ENCODE measurements at places on chromosomes 16 and 17.

DNA sequence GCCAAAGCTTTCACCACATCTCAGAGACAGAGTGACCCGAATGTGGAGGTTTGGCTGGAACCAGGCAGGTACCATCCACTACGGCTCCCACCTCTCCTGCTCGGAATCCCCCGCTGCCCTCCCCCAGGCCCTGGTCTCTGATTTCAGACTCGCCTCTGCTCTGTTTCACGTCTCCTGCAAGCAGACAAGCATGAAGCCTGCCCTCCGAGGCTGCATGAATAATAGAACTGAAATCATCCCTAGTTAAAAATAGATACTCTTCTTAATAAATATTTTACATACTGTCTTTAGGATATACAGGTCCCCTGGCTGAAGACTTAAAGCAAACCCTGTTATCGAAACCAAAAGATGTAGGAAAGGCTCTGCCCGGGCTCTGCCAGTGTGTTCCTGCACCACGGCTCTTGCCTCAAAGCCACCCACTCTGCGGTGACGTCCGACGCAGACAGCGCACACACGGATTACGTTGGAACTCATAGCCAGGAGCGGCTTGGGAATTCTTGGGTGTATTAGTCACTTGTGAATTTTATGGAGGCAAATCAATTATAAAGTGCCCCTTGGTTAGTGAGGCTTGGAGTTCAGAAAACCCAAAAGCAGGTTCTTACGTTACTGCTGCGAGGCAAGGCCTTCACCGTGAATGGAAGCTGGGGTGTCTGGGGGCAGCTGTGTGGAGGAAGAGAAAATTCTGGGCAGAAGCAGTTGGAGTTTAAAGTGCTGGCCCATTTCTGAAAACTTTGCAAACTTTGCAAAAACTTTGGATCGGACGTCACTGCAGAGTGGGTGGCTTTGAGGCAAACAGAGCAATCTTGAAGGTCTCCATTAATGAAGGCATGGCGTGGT is 25.6 kb upstream of the NPTX1 start:
- DNase-seq, result no peak

DNA sequence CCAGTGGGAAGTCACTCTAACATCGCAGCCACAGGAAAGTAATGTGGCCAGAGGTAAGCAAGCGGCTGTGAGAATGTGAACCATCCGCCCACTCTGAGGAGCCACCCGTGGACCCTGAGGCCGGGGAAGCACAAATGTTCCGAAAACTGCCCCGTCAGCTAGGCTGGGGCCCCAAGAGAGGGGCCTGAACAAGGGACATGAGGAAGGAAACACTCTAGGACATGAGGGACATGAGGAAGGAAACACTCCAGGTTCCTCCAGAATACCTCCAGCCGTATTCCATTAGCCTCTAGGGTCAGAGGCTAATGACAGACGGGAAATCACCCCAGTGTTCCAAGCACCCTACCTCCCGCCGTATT is 317 bp downstream of the TEFM start:
- no peak for DNase-seq

GRCh38 chr17:40360091-40360490 is 4.4 kb downstream of the GJD3 start:
- DNase-seq, result no peak

DNA sequence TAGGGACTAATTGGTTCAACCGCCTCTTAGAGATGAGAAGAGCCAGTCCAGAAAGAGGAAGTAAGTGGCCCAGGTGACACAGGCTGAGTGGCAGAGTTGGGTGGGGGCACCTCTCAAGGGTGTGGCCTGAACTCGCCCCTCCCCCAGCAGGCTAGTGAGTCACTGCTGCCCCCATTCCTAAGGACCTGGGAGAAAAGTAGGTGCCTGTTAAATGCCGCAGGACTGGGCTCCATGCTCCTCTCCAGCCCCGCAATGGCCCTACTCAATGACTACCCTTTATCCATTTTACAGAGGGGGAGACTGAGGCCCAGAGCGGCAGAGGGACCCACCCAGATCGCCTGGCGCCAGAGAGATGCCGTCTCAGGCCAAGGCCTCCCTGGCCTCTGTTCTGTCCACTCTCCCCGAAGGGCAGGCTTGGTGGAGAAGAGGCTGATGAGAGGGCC is 8.1 kb downstream of the TMEM235 start:
- no peak for DNase-seq

DNA sequence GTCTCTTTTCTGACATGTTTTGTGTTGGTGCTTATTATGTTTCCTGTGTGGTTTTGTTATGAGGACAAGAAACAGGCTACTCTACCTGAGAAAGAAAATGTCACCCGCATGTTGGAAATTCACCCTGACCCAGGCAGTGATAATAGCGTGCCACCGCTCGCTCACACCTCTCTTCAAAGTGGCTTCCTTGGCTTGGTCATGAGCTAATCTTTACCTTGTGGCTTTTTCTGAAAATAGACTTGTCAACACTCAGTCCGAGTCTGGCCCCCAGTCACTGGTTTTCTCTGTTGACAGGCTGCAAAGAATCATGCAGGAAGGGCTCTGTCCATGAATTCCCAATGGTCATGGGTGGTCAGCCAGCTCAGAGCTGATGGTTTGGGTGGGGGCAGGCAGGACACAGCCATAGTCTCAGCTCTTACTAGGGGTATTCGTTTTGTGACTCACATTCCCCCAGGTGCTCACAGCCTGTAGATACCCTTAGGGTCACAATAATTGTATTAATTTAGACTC is 121.3 kb upstream of the CACNG5 start:
- DNase-seq, result no peak

DNA sequence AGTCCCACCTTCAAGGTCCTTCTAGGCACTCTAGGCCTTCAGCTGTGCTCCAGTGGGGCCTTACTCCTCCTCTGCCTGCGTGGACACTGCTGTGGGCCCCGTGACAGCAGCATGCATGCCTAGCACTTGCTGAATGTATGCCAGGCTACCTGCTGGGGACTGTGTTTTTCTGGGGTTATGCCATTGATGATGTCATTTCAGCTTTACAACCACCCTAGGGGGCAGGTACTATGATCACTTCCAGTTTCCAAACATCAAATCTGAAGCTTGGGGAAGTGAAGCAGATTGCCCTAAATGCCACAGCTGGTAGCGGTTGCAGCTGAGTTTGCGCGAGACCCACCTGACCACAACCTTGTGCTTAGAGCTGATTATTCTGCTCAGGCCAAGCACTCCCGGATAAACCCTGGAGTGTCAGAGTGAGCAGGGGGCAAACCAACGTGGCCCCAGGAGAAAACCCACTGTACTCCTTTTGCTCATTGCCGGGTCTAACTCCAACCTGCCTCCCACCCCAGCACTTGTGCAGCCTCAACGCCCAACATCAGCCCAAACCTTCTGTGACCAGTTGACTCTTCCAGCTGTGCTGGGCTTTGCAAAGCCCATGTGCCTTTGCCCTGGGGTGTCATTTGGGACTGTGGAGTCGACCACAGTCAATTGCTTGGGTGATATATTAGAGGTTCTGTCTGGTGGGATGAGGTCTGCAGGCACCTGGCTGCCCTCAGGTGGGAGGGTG is 168.4 kb downstream of the ENGASE start:
- no peak for DNase-seq

- peak; percentile 73 for DNase-seq
These were observed 117.4 kb downstream of the HIC1 start for GRCh38 chr17:2172077-2172851.

DNA sequence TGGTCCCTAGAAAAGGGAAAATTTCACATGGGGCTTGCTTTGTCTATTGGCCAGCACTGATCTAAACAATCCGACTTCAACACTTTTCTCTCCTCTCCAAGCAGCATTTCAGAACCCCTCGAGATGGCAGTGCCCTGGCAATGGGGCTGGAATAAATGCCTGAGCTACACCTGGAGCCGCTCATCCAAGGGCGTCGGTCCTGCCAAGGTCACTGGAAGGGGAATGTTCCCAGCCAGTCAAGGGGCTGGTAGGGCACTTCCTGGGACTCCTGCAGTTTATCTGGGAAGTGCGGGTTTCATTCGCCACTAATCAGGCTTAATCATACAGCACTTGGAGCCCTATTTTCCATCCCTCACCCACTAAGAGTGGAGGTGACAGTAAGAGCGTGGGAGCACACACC is 17.1 kb downstream of the MEAK7 start:
- DNase-seq, result no peak

DNA sequence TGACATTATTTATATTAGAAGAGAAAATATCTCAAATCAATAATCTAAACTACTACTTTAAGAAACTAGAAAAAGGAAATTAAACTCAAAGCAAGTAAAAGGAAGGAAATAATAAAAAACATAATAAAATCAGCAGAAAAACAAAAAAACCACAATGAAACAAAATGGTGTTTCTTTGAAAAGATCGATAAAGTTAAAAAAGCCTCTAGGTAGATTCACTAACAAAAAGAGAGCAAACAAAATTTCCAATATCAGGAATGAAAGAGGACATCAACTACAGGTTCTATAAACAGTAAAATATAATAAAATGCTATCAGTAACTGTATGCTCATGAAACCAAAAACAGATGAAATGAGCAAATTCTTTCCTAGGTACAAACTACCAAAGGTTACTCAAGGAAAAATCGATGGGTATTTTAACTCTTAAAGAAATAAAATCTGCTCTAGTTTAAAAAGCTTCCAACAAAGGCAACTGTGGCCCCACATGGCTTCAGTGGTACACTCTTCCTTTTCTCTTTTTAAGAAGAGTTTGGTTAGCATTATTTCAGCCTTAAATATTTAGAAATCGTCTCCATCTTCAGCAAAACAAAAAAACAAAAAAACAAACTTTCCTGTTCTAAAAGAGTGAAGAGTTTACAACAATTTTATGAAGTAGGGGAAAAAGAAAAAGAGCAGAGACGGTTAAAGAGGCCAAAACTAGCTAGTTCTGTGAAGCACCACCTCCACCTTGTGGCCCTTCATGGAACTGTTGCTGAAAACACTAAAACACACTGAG is 102.2 kb downstream of the TRIM37 start:
- peak; percentile 70 for DNase-seq

DNA sequence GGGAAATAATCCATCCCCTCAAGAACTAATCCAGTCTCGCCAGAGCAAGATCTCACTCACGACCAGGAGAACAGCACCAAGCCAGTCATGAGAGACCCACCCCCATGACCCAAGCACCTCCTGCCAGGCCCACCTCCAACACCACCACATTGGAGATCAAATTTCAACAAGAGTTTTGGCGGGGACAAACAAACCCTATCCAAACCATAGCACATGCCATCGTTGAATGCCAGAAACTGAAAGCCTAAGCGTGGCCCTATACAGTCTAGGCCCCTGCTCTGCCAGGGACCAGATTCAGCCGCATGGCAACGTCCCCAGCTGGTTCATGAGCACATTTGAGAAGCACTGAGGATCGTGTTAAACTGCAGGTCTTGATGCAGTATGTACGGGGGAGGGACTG is 57.3 kb downstream of the AXIN2 start:
- DNase-seq, result no peak

DNA sequence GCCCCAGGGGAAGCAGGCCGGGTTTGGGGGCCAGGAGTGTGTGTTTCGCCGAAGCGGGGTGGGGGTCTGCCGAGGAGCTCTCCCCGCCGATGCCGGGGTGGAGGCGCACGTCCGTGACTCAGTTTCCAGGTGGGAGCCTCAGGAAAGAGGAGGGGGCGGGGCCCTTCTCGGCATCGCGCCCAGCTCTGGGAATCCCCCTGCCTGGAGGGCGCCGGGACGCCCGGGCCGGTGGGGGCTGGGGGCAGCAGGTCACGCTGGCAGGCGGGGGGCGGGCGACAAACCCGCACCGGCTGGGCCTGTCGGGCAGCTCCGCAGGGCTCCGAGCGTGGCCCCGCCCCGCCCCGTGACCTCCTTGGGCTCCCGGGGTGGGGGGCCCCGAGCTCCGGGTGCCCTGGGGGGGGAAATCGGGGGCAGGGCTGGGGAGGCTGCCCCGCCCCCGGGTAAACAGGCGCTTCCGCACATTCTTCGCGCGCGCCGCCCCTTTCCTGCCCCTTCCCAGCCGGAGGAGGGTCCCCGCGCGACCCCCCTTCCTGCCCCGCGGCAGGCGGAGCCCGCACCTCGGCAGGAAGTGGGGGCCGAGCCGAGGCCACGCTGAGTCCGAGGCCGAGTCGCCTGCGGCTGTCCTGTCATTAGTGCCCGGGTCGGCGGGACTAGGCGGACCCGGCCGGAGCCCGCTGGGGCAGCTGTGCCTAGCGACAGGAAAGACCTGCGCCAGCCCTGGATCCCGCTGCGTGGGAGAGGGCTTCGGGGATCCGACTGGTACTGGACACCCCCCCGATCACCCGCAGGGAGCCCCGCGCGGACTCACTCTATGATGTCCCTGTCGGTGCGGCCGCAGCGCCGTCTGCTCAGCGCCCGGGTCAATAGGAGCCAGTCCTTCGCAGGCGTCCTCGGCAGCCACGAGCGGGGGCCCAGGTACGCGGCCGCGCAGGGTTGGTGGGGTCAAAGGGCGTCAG is 9.3 kb downstream of the RIPOR1 start:
- DNase-seq, result no peak

DNA sequence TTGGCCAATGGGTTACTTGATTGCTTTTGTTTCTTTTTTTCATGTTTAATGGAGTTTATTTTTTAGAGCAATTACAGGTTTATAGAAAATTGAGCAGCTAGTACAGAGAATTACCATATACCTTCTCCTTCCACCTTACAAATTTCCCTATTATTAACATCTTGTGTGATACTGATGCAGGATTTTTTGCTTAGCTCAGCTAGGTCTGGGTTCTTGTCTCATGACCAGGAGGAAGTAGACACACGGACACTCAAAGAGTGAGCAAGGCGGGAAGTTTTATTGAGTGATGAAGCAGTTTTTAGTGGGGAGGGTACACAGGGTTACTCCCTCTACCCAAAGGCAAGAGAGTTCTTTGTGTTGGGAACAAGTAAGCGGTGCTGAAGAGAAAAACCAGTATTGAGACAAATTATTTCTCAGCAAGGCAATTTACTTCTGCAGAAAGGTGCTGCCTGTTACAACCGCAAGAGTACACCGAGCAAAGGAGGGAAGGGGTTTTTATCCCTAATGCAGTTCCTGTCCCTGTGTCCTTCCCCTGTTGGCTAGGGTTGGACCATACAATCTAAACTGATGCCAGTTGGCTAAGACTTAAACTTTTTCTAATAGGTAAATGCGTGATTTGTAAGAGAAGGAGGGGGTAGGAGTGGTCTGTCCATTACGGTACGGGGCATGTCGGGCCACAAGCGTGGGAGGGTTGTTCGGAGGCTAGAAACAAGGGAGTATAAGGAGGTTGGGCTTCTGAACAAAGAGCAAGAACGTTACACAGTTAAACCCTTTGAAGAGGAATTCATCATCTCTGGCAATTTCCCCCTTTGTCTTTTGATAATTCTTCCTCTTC is 26.9 kb downstream of the SEC14L1 start:
- no peak for DNase-seq

DNA sequence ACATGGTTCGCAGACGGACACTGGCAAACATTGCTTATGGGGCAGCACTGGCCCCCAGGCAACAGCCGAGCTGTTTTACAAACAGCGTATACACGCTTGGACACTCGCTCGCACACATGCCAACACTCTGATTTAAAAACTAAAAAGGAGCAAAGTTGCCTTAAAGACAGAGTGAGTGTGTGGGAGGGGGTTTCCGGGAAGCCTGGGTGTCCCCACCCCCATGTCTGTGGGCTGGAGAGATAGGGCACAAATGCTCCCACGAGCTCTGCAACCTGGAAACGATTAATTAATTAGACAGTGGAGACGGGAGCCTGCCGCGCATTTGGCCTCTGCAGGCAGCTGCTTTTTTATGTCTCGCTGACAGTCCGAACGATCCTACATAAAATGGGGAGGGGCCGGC is 107.9 kb upstream of the ZNF469 start:
- no peak for DNase-seq
